ENCODE measurements at places on chromosomes 2 and 18.
A peak's percentile ranks its signal among the peaks of the same experiment; 100 is the strongest.

DNA sequence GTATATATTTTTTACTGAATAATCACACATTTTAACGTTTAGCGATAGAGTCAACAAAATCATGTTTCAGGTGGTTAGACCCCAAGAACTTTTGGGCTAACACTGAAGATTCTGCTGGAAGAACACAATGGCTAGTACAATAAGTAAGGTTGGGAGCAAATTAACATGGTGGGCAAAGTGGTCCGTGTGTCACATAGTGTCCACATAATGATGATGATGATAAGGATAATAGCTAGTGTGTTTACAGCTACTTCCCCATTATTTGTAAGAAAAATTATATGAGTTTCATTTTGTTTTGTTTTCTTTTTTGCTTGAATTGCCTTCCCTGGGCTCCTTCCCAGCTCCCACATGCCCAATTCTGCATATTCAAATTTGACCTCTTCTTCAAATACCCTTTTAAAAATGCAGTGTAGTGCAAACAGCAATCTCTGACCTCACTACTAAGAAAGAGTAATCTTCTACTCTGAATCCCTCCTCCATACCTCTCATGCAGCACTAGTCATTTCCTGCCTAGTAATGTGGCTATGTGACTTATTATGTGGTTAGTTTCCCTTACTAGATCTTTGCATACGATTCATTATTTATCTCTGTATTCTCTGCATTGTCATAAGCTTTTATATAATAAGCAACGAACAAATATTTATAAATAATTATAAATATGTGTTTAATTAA, 16.9 kb upstream of the VPS54 start:
- no peak for DNase-seq

DNA sequence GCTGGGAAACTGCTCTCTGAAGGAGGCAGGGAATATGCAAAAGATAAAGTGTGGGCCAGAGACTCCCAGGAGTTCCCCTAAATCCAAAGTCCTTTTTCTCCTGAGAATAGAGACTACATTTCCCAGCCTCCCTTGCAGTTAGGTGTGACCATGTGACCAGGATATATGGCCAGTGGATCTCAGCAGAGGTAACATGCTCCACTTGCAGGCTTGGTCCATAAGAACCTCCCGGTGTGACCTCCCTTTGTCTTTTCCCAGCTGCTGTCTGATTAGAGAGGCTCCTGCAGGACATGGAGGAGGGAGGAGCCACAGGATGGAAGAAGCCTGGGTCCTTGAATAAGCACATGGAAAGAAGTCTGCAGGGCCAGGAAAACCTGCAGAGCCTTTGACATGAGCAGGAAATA, 76.2 kb downstream of the TGFA start:
- no peak for DNase-seq

GRCh38 chr2:142742371-142743214, 134.9 kb upstream of the KYNU start:
- DNase-seq = no peak

GRCh38 chr18:35344736-35345459, 678 bp upstream of the ZNF24 start:
- no peak for DNase-seq

- DNase-seq = peak; percentile 68
Measured at GRCh38 chr2:189261431-189261841, 81.9 kb upstream of the COL5A2 start.

DNA sequence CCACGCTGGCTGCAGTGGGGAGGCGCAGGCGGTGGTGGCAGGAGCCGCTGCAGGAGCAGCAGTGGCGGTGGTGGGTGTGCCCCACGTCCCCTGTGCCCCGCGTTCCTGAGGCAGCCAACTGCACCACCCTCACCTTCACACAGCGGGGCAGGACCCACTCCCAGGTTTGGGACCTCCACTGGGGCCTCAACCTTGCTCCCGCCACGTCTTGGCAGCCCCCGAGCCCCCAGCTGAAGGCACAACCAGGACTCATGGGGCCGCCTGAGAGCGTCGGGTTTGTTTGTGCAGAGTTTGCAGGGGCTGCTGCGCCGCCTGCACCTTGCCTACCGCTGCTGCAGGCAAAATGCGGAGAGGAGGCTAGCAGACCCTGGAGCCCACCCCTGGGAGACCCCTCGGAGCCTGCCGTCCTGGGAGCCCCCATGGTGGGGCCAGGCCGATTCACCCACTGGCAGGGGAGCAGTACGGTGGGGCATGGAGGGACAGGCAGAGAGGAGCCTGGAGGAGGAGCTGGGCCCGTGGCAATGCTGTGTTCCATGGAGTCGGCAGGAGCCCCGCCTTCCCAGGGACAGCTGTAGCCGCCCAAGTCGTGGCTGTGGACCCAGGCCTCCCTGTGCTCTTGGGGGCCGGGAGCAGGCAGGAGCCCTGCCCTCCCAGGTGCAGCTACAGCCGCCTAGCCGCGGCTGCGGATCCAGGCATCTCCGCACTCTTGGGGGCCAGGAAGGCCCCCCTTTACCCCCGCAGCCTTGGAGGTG, 14.7 kb upstream of the EML6 start:
- DNase-seq = no peak

- DNase-seq = no peak
Measured at GRCh38 chr2:24730481-24730880, 62.7 kb downstream of the PTRHD1 start.

All from fibroblast of the conjunctiva (primary cell).